ENCODE measurements at places on chromosomes 5 and 9. TPM values are rescaled to one million over a fixed set of nuclear protein-coding genes. Genes with fewer than 3 reads are reported as not detected.
A peak's percentile ranks its signal among the peaks of the same experiment; 100 is the strongest.

Gene GFRA3
- not detected for total RNA-seq

Gene SLC25A25
- 14.7 TPM for total RNA-seq

Gene PPWD1
- 29.9 TPM for total RNA-seq

Gene FUBP3
- 42.8 TPM for total RNA-seq

GRCh38 chr5:177959315-177959714 lies 36.7 kb downstream of the PROP1 start:
- no peak for DNase-seq

DNA sequence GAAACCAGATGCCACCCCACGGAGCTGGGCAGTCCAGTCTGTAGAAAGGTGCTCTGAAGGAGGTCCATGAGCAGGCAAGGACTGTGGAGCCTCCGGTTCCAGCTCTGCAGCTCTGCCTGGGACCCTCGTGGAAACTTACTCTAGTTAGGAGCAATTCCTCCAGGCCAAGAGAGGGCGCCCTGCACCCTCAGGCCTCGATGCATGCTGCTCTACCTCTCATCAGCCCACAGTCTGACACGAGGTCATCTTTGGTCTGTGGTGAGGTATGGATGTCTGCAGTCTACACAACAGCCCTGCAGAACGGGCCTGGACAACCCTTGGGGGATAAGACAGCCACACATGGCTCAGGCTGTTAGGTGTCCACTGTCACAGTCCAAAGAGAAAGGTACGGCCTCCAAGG lies 50.6 kb upstream of the UBTD2 start:
- DNase-seq: no peak

GRCh38 chr5:2489306-2489705 lies 262.2 kb downstream of the IRX2 start:
- DNase-seq: no peak

DNA sequence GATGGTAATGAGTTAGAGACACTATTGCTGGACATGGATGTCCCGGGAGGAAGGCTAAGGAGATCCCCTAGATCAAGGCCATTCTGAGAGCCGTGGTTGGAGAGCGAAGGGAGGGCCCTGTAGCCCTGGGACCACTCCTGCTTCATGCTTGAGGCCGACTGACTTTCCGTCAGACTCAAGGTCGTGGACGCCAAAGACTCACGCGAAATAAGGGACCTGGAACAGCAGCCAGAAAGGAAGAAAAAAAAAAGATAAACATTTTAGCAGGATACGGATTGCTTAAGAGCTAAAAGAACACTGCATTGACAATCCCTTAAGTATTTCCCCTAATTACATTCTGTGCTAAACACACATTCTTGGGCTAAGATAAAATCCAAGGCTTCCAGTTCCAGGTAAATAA lies 181.2 kb downstream of the GLIS3 start:
- DNase-seq: no peak

- no peak for DNase-seq
Measured at GRCh38 chr9:17682684-17683083, 103.8 kb downstream of the SH3GL2 start.

DNA sequence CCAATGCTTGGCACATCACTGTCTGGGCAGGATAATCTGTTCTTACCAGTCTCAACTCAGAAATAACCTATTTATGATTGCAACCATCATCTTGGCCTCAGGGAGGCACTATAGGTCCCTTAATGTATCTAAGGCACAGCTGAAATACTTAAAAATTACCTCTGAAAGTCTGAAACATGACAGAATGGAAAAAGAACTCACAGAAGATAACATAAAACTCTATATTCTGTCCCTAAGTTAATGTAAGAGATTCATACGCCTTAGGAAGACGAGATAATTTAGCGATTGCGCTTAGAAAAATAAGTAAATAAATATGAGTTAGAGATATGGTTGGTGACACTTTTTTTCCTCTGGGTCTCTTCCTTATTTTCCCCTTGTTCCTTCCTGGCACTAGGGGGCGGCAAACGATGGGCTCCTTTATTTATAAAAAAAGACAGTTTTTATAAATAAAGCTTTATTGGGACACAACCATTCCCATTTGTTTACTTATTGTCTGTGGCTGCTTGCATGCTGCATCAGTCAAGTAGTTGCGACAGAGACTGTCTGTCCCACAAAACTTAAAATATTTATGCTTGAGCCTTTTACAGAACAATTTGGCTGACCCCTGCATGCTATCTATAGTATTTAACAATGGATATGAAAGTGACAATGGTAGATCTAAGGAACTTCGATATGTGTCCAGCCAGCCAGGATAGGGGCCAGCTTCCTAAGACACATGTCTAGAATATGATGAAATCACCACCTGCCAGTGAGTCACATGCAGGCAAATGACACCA lies 79.6 kb downstream of the PDE4D start:
- DNase-seq: peak; percentile 29

- no peak for DNase-seq
Measured at GRCh38 chr5:61578858-61579503, 246.9 kb downstream of the ZSWIM6 start.

DNA sequence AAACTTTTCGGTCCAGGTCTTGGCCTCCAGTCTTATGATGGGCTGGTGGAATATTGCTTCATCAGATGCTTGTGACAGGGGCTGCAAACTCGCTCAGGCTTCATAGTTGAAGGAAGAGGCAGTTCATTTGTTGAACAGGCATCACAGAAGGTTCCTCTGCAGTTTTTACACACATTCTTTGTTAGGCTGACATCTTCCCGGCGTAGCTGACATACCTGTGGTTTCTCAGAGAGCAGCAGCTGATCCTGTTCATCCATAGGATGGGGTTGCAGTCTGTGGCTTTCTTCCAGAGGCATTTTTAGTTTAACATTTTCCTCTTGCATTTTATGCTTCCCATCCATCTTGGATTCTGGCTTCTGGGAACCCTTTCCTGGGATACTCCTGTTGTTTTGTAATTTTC lies 1255.2 kb downstream of the EFNA5 start:
- no peak for DNase-seq

- DNase-seq: peak; percentile 10
Measured at GRCh38 chr5:58378613-58379390, 81.1 kb downstream of the PLK2 start.

DNA sequence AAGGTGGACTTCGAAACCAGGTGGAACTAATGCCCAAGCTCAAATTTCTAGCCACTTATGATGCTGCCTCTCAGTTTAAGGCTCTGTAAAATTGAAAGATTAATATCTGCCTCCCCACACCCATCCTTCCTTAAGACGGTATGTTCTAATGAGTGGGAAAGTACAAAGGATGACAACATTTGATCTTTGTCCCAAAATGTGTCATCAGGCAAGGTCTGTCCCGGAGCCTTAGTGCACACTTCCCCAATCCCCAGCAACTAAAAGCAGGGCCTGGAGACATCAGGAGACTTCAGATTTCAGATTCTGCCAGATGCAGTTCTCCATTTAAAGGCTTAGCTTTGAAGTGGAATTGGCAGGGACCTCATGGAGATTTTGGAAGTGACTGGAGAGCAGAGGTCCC lies 316.5 kb downstream of the ASTN2 start:
- DNase-seq: no peak

GRCh38 chr5:57448751-57449150 lies 33.9 kb downstream of the ACTBL2 start:
- no peak for DNase-seq

DNA sequence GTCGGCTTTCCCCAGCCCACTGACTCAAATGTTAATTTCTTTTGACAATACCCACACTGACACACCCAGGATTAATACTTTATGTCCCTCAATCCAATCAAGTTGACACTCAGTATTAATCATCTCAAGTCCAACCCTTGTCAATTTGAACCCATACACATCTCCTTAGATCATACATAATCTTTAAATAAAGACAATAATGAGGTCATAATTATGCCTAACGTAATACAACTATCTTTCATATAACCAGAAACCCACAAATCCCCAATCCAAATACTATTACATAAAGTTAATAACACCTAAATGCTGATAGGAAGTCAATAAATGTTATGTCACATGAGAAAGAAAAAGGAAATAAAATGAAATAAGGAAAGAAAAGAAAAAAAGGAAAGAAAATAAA lies 934.2 kb downstream of the CDH9 start:
- no peak for DNase-seq

DNA sequence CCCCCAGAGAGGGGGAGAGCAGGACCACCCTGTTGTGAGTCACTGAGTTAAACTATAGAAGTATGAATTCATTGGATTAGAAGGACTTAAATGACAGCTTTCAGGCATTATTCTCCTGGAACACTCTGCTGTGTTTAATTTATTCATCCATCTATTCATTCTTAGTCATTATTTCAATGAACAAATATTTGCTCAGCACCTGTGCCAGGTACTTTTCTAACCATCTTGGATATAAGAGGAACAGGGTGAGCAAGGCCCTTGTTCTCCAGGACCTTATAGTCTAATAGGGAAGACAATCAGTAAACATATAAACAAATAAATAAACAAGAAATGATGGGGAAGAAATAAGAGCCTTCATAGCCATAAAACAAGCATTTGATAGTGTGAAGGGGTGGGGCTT lies 483.9 kb upstream of the BRINP1 start:
- DNase-seq: no peak

- DNase-seq: peak; percentile 8
Measured at GRCh38 chr9:99140685-99141314, 35.9 kb downstream of the TGFBR1 start.

GRCh38 chr5:53714667-53715010 lies 154.2 kb downstream of the NDUFS4 start:
- no peak for DNase-seq

- DNase-seq: no peak
Measured at GRCh38 chr5:110371725-110372041, 354.8 kb downstream of the TMEM232 start.

DNA sequence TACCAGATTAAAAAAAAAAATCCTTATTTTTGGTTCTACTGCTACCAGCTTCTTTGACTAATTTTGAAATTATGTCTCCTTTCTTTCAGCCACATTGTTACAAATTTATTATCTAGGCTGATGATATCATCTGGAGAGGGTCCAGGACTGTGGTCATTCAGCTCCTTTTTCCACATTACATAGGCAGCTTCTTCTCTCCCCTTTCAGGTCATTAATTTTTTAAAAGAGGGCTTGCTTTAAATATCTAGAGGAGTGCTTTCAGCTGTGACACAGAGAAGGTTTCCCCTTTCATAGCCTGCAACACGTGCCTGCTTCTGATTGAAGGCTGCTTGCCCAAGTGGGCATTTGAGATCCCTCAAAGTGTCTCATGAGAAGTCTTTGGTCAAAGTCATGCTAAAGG lies 155.7 kb upstream of the PAPPA start:
- no peak for DNase-seq

- no peak for DNase-seq
Measured at GRCh38 chr9:76525196-76525595, 66.2 kb downstream of the GCNT1 start.

- no peak for DNase-seq
Measured at GRCh38 chr5:176355400-176356178, 6.0 kb downstream of the KIAA1191 start.

DNA sequence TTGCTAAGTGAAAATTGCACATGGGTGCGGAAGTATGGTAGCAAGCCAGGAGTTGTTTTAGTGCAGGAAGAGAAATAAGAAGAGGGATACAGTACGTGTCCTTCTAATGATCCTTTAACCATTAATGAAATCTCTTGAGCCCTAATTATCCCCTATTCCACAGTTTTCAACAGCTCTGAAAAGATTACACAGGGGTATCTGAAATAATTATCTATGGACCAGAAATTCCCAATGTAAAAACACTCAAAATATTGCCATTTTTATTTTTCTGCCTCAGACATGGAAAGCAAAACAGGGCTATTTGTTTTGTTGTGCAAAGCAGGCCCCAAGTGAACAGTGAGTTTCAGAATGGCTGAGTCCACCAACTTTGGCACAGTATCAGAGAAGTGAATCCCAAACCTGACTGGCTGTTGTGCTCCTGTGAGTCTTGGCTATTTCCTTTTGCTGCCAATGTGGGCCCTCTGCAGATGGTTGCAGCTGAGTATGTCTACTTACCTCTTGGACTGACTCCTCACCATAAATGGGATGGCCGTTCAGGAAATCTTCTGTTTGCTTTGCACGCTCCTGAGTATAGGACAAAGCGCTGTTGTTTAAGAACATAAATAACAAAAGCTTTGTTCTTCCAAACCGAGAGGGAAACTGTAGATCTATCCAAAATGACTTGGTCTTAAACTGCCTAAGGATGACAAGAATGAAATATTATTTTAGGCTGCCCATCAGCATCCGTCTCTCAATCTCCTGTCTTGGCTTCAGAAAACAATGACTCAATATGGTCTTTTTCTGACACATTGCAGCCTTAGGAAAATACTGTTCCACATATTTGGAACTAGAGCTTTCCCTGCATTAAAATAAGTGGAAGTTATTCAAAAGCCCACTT lies 204.1 kb downstream of the DEPDC1B start:
- no peak for DNase-seq

DNA sequence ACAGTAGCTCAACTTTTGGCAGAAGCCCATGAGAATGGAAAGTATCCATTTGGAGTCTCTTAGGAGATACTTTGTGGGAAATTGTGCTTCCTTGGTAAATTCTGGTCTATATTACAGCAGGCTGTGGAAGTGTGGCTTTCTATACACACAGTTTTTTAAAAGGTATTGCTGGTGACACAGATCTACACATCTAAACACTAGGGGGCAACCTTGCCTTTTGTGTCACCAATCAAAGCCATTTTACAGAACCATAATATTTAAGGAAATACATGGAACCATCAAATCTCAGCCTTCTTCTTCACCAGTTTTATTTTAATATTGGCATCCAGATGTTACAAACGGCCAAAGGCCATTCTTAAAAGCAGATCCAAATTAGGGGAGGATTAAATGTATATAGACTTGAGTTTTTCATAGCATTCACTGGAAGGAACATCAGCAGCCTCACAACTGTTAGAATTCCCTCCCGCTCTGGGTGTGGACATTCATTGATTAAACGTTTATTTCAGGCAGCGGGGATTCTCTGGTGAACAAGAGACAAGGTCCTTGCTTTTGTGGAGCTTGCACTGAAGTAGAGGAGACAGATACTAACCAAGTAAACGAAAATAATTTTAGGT lies 132.4 kb upstream of the EPB41L4A start:
- DNase-seq: peak; percentile 40

DNA sequence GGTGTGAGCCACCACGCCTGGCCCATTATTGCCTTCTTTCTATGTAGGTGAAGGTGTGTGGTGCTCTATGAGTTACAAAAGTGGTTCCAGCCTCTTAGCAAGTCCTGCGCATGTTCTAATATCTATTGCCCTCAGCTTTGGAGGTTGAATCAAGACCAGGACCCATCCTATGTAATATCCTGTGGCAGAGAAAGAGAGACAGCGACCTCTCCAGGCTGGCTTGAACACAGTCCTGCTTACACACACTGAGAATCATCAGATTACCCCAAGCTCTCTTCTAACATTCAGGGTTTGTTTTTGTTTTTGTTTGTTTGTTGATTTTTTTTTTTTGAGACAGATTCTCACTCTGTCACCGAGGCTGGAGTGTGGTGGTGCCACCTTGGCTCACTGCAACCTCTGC lies 94.7 kb upstream of the OSMR start:
- no peak for DNase-seq

GRCh38 chr9:111965566-111966019 lies 69.0 kb downstream of the UGCG start:
- DNase-seq: no peak

All from pulmonary artery endothelial cell (primary cell).